ENCODE measurements at places on chromosomes 13 and 19.

DNA sequence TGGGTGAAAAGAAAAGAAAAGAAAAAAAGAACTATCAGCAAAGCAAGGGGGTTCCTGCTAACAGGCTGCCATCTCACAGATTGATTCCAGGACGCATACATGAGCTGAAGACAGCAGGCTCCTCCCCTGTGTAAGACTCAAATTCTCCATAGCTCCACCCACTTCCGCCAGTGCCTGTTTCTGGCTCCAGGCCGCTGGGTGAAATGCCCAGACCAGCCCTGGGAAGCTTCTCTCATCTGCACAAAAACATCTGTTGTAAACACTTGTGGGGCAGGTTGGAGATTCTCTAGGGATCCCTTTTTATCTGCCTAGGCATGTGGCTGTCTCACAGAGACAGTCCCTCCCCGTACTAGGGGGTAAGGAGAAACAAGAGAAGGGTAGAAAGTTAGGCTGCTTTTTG is 1054.4 kb upstream of the SPRY2 start:
- no peak for DNase-seq

DNA sequence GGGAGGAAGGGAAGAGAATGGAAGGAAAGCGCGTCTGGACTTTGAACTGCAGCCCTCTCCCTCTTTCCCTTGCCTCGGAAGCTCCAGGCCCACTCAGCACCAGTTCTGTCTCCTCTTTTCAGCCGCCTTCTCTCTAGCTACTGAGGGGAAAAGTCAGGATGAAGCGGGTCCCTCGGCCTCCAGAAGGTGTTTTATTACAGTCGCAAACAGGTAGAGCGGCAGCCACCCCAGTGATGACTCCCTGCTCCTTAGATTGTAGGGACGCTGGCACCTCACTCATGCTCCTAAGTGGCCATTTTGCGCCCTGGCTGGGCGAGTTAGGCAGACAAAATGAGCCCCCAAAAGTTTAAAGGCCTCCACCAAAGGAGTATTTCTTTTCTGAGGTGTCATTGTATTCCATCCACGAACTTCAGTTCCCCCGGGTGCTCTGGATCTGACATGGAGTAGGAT is 954 bp upstream of the STK24 start:
- no peak for DNase-seq

- DNase-seq: no peak
Observed at GRCh38 chr19:33628921-33629825, 7.4 kb downstream of the CHST8 start.

GRCh38 chr13:111216166-111216960 is 101.3 kb downstream of the ARHGEF7 start:
- no peak for DNase-seq

GRCh38 chr13:74256969-74257368 is 122.8 kb upstream of the KLF12 start:
- DNase-seq: no peak

Data from iris pigment epithelial cell (primary cell).